WTC11 (cell line): ENCODE measurements at places on chromosomes 4 and X.

DNA sequence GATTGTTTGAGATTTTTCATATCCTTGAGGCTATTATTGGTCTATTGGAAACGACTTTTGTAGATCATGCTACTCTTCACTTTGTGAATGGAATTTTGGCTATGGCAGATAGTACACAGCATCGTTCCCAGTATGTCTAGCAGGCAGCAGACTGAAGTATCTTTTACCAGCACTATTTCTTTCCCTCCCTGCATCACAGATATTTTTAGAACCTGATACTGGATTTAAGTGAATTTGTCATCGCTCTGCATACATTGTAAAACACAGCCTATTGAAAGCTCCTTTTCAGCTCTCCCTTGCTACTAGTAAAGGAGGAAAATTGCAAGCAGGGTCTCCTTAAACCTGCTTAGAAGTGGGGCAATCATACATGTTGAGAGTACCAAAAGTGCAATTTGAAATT lies 133.6 kb downstream of the LUZP4 start:
- DNase-seq: no peak

DNA sequence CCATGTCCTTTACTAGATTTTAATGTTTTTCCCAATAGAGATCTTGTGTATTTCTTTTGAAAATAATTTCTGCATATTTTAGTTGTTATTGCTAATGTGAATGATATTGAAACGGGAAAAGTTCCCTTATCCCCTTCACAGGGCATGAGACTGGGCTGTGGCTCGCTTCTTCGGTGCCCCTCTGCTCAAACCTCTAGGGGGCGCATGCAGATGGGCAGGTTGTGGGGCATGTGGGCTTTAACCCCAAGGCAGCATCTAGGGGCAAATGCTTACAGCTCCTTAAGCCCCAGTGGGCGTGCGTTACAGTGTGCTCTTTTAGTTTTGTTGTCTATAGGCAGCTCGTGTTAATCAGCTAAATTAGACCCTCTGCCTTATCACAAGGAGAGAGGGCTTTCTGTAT lies 194.7 kb downstream of the OPHN1 start:
- DNase-seq: peak; percentile 51

- peak; percentile 78 for DNase-seq
Observed at GRCh38 chr4:3324093-3324815, 31.4 kb downstream of the RGS12 start.

DNA sequence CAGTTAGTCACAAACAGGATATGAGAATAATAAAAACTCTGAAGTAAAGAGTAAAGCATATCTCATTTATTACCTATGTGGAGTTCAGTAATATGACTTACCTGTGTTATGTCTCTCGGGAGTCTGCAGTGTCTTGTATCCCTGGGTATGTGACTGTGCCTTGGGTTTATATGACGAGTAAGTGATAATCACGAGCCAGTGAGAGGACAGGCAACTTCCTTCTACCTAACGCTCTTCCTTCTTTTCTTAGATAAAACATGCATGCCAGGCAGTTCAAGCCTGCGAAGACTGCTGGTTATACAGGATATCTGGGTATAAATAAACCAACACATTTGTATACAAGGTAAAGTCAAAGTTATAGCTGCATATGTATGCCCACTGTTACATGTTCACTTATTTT lies at the start of gene HPGDS:
HPGDS (minus strand) TSS at position 143 of the 400 bp plus-strand sequence. CDS start 8,207 bp downstream, outside the sequence.
- DNase-seq: no peak

- no peak for DNase-seq
Observed at GRCh38 chrX:10433296-10433965, 187.0 kb downstream of the MID1 start.

DNA sequence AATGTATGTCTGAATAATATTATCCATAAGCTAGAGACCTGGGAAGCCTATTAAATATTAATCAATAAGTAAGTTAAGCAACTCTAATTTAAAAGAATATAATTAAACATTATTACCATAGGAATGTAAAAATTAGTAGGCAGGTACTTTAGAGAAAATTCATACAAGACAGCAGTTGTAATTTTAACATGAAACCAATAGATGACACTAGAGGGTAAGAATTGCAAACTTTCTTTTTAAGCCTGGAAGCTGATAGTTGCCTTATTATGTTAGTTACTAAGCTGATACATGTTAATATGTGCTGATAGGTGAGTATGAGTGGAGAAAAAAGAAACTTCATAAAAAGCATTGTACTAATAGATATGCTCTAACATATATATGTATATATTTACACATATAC lies 1157.4 kb downstream of the FAM133A start:
- no peak for DNase-seq

DNA sequence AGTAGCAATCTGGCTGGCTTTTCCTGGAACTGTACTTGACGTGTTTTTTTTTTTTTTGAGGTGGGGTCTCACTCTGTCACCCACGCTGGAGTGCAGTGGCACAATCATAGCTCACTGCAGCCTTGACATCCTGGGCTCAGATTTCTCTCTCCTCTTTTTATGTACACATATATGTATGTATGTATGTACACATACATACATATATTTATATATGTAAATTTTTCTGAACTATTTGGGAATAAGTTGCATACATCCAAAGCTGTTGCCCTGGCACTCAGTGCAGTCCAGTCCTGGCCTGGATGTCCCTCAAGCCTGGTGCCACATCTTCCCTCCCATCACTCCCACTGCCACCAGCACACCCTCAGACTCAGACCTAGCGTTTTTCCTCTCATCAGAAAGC lies 89.0 kb upstream of the SHISA3 start:
- no peak for DNase-seq

DNA sequence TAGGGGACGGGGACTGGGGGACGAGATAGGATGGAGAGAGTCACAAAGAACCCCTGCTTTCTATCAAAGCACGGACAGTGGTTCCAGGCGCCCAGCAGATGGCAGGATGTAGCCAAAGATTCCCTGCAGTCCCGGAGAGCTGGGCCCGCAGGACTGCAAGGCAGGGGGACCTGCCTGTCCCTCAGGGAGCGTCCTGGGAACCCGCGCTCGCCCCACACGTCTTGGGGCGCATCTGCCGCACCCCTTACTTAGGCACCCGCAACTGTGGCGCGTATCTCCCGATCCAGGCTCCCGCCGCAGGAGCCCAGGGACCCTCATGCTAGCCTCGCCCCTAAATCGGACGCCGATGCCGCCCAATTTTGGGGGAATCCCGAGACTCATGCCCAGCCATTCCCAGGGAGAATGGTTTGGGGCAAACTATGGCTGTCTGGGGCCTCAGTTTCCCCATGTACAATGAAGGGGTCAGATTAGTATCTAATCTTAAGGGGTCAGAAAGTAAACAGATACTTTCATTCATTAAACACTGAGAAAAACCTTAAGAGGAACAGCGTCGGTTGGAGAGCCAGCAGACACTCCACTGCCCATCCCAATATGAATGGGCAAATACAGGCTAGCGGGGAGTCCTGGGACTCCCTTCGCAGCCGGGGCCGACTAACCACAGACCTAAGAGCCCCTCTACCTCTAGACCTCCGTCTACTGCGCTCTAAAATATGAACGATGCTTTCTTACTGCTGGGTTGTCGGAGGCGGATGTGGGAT lies 581 bp upstream of the STK32B start:
- peak; percentile 81 for DNase-seq
